ENCODE measurements at places on chromosomes 5 and 9.
A peak's percentile ranks its signal among the peaks of the same experiment; 100 is the strongest.

DNA sequence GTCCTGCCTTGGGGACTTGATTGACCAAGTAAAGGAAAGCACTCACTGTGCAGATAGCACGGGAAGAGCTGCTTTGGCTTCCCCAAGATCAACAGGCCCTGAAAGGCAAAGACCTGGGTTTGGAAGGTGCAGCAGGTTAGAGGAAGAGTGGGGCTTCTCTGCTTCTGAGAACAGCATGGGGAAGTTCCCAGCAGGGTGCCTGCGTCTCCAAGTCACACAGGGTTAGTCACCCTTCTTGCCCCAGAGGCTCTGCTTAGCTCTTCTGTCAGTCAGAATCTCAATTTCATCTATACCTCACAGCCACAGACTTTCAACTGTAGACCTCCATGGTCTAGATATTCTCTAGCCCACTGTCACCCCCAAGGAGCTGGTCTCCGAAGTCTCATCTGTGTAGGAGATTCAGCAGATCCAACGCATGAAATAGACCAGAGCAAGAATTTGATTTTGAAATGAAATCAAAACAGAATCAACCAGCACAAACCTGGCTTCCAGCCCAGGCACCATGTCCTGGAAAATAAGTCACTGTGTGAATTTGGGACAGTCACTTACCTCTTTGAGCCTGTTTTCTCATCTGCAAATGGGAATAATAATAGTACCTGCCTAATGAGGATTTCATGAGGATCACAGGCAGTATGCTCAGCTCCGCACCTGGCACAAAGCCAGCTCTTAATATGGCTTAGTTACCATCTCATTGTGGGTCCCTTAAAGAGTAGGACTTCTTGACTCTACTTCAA lies 64.0 kb downstream of the SFXN1 start:
- DNase-seq: no peak

GRCh38 chr5:179805529-179806249 lies 977 bp downstream of the MGAT4B start:
- no peak for DNase-seq

DNA sequence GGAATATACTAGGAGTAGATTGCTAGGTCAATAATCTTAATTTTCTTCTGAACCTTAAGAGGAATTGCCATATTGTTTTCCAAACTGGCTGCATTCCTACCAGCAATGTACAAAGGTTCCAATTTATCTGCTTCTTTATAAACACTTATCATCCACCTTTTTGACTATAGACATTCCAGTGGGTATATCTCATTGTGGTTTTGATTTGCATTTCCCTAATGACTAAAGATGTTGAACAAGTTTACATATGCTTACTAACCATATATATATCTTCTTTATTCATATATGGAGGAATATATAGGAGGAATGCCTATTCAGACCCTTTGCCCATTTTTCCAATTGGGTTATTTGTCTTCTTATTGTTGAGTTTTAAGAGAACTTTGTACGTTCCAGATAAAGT lies 7.6 kb downstream of the DNAJC18 start:
- no peak for DNase-seq

DNA sequence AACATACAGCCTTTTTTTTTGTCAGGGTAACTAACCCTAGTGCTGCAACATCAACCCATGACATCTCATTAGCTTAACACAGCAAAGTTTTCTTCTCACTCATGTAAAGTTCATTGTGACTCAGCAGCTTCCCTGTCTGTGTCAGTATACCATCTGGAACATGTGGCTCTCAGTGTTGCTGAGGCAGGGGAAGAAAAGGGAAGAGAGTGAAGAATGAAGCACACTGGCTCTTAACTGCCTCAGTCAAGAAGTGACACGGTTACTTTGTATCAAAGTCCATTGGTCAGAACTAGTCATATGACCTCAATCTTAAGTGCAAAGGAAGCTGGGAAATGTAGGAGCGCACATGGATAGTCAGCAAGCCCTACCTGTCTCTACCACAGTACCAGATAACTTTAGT lies 185.0 kb upstream of the ELL2 start:
- DNase-seq: no peak

GRCh38 chr9:71984403-71984802 lies 73.0 kb downstream of the C9orf85 start:
- peak; percentile 75 for DNase-seq

DNA sequence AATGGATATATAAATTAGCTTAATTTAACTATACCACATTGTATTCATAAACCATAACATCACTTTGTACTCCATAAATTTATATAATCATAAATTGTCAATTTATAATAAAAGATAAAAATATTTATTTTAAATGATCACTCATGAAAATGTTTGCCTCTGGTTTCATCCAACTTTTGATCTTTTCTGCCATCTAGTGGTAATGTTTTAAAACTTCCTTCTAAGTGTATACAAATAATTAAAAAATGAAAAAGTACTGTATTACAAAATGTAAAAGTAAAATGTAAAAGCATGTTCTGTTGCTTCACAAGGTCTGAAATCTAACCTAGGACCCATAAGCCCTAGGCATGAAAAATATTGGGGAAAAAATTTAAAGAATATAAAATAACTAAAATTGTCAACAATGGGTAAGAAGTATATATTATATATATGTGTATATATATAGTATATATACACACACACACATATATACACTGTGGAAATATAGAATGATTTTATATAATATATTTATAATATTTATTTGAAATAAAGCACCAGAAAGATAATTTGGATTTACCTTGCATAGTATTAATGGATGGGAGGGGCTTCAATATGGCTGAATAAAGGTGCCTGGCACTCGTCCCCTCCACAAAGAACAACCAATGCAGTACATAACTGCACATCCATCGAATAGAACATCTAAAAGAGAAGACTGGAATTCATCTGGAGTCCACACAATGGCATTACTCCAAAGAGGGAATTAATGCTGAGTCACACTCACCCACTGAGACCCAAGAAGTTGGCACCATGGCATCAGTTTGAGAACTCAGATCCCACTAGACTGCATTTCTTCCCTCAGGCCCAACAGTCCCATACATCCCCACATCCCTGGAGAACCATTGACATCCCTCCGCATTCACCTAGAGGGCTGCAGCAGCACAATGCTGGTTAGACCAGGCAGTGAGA lies 32.5 kb downstream of the ANXA1 start:
- DNase-seq: no peak

DNA sequence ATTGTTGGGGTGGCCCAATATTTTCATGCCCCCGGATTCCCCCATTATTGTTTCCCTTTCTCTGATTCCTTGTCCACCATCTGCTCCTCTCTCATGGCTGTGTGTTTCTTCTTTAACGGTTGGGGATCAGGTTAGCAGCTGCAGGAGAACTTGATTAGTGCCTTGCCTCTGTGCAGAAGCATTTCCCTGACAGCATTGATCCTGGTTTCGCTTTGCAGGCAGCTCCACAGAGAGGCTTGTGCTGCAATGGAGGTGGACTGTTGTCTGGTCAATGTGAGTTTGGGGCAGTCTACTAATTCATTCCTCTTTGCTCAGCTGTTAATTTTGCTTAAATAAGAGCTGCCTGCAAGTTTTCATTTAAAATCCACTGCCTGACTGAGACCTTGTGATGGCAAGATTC lies 32.5 kb upstream of the SSBP2 start:
- no peak for DNase-seq

DNA sequence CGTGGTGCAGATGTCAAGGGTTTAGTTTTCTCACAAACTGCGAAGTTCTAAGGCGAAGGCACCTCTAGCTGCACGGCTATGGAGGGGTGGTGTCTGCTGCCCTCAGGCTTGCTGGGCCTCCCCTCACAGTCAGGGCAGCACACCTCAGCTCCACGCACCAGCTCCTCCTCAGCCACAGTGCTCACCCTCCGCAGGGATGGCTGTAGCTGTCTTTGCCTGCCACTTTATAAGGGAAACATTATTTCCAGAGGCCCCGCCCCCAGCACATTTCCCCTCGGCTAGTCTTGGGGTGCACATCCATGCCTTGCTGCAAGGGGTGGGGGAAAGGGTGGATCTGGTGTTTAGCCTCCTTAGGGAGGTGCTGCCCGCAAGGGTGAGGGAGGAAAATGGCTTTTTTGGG lies 154.6 kb downstream of the TRIO start:
- DNase-seq: no peak

DNA sequence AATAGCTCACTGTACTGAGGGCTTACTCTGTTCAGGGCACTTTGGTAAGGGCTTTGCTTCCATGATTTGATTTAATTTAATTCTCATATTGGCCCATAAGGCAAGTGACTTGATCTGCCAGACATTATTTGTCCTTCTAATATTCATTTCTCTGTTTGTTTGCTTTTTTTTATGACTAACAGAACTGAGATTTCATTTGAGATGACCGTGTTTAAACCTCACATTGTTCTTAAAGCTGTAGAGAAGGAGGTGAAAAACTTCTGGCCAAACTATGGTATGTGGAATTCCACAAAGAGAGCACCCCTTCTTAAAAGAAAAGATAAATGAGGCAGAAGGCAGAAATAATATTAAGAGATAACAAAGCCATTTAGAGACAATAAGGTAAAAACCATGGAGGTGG lies 775.6 kb upstream of the ACO1 start:
- no peak for DNase-seq

DNA sequence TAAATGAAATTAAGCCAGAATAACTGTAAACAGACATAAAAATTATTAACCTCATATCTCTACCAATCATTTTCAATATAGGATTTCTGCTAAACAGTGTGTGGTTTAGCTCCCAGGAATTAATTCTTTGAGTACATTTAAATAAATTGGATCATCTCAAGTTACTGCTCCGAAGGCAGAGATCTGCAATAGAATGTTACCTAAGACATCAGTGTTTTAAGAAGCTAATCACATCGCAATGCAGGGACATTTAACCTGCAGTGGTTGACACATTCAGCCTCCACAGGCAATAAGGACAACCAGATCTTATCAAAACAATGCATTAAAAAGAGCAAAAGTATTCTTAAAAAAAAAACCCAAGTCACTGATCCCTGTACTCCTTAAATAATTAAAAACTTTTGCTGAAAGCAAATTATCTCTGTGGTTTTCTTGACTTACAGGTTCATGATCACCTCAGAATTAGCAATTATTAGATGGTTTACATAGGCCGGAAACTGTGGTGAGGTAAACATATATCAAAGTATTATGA lies 45.7 kb downstream of the PRDM6 start:
- DNase-seq: no peak

Measured in coronary artery (tissue), 2 donors.